ENCODE measurements at places on chromosomes 7 and 10.

DNA sequence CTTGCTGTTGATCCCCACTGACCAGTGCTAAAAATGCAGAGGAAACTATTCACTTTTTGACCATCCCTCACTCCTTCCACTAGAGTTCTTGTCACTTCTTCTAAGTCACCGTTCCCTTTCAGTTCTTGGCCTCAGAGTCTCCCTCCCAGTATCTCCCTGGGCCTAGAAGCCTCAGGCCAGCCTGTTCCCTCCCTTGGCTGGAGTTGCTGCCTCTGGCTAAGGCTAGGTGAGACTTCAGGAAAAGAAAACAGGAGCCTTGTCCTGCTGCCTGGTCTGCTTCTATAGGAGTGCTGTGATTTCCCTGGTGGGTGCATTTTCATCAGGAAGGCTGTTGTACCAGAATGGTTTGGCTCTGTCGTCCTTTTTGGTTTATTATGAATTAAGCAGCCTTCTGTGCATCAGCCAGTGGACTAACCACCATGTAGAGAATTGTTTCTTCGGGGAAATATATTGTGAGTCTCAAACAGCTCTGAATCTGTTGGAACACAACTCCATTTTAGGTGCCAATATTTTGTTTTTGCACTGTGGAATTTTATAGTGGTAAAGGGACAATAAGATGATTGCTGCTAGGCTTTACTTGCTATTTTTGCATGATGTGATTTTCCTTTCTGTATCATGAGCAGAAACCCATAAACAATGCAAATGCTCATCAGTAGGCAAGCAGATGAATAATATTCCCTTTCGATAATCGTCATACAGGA, 233.4 kb upstream of the FZD1 start:
- DNase-seq = no peak

DNA sequence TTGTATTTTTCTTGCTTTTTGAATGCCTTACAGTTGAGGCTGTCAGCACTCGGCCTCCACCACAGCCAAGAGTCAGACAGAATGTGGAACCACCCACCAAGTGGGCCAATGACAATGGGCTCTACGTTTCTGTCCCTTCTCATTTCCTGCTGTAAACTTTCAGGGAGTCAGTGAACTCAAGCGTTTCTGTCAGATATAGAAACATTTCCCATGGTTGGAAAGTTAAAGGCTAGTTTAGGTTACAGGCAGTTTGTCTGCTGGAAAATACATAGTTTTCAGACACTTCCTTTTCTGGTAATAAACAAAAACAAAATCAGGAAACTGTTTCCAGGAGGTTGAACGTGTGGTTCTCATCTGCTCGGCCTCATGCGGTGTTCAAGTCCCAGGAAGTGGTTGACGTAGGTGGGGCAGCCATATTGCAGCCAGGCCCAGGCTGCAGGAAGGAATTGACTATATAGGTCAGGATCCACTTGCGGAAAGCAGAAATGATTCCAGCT, 245.1 kb downstream of the CAMK1D start:
- no peak for DNase-seq

GRCh38 chr7:8114175-8114574, 145.6 kb downstream of the GLCCI1 start:
- DNase-seq = no peak

GRCh38 chr7:91801331-91801983, 79.0 kb downstream of the MTERF1 start:
- DNase-seq = no peak
